ENCODE measurements at places on chromosomes 3 and 15.

GRCh38 chr15:64373360-64373759 lies 7.9 kb downstream of the PCLAF start:
- no peak for DNase-seq

DNA sequence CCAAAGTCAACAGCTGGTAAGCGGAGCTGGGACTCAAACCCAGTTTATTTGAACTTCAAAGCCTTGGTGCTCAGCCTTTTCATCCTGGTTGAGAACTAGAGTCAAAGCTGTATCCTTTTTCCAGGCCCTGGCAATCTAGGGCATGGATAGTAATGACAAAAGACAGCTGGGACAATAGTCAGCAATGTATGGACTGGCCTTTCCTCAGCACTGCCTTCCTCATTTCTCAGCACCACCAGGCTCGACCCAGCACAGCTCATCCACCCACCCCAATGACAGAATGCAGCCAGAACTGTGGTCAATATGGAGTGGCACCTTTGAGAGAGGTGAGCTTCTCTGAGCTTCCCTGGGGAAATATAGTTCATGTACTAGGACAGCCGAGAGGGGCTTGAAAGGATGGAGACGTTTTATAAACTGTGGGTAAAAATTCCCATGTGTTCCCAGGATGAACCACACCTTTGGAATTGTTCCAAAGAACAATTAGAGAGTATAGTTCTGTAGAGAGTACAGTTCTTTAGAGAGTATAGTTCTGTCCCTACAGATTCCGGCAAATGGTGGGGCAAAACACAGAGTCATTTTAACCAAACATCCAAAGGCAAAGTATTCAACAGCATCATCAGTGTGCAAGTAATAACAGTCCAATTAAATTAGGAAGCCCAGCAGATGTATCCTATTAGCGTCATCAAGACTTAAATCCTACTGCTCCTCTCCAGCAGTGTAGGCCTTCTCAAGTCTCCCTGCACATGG lies 30.2 kb upstream of the IREB2 start:
- no peak for DNase-seq

GRCh38 chr3:53051929-53052328 lies 6.1 kb upstream of the SFMBT1 start:
- DNase-seq, result no peak

GRCh38 chr3:38533285-38533976 lies 37.3 kb downstream of the EXOG start:
- DNase-seq, result no peak

DNA sequence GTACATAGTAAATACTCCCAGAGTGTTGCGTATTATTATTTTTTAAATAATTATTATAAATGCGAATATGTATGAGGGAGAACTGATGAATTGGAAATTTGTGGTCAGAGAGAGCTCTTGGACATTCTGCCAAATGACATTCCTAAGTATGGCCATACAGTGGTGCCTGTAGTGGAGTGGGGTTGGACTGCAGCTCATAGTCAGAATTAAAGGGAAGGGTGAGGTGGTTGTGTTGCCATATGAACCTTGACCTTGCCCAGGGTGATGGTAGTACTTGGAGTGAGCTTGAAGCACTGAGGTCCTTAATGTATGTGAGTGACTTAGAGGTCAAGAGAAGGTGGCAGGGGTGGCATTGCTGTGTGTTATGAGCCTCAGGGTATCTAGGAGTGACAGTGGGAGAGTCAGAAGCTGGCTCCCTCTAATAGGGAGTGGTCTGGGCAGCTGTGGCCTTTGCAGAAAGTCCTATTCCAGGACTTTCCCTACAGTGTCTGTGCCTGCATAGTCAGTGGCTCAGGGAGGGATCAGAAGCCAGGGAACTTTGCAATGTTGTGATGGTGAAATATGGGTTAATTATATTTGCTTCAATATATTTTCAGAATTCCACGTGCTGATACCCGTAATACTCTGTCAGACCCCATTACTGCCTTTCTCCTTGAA lies 26.2 kb downstream of the PDE8A start:
- DNase-seq, result no peak

DNA sequence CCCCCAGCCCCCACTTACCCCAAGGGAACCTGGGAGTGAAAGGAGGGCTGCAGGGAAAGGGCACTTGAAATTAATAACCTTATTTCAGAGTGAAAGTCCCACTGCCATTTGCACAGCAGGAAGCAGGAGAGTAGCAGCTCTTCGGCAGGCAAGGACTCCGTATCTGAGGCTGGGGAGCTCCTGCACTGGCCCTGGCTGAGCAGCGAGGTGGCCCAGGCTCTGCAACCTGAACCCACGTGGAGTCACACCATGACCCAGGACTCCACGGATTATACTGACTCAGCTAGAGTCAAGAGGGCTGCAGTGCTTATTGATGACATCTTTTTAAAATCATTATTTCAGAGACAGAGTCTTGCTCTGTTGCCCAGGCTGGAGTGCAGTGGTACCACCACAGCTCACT lies 214.5 kb downstream of the XXYLT1 start:
- DNase-seq, result no peak

GRCh38 chr15:42577514-42578031 lies 2.2 kb downstream of the STARD9 start:
- DNase-seq, result no peak
